WTC11 (cell line): ENCODE measurements at places on chromosomes 1 and 21.
A peak's percentile ranks its signal among the peaks of the same experiment; 100 is the strongest.

- DNase-seq = peak; percentile 68
Measured at GRCh38 chr1:232611834-232612233, 18.1 kb downstream of the SIPA1L2 start.

GRCh38 chr1:45470306-45470798 lies 20.6 kb downstream of the TESK2 start:
- no peak for DNase-seq

DNA sequence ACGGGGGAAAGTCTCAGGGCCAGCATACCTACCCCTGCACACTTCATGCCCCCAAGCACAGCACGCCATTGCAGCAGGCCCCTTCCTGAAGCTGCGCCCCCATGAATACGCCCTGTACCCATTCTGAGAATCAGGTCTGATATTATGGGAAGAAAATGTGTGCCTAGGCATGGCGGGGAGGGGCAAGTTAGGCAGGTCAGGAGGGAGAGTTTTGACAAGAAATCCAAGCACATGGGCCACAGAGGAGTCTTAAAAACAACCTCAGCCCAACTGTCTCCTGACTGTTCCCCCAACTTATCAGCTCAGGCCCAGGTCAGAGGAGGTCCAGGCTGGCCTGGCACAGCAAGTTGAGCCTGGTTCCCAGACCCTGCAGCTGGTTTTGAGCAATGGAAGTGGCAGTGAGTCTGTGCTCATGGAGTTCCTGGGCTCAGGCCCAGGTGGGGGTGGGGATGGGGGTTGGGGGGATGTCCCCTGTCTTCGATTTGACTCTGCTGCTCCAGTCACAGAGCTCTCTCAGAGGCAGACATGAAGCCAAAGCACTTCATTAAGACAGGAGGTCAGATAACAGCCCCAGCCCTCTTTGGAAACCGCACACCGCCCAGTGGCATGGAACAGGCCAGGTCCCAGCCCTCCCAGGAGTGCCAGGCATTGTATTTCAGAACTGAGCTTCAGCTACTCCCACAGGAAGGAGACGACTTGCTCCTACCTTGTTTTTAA lies 20.6 kb upstream of the BCAR3 start:
- DNase-seq = no peak

DNA sequence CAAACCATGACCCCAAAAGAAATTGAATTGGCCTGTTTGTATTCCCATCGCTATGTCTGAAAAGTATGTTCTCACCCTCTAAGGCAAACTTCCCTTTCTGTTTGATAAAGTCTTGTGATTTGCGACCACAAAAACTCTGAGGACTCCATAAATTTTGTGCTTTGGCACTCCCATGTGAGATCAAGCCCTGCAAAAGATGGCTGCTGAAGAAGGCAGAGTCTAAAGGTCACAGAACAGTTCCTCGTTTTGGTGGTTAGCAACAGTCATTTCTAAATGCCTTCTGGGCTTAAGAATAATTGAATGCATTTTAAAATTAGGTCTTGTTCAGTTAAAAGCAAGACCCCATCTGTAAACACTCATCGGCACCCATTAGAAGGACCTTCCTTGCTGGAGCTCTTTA lies 441.6 kb downstream of the OMA1 start:
- no peak for DNase-seq

DNA sequence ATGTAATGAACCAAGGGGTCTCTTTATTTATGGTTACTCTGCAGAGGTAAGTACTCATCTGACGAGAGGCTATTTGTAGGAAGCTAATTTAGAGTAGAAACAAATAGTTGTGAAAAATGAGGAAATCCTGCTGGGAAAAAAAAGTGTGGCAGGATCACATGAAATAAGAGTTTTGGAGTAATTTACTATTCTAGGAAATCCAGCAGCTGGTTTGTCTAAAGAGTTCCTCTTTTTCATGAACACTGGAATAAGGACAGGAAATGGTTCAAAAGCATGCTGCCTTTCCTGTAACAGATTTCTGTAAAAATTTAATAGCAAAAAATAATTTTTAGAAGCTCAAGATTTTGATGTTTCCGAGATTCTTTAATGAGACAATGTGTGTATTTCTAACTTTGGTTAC lies 177.3 kb downstream of the CHRM3 start:
- DNase-seq = no peak

DNA sequence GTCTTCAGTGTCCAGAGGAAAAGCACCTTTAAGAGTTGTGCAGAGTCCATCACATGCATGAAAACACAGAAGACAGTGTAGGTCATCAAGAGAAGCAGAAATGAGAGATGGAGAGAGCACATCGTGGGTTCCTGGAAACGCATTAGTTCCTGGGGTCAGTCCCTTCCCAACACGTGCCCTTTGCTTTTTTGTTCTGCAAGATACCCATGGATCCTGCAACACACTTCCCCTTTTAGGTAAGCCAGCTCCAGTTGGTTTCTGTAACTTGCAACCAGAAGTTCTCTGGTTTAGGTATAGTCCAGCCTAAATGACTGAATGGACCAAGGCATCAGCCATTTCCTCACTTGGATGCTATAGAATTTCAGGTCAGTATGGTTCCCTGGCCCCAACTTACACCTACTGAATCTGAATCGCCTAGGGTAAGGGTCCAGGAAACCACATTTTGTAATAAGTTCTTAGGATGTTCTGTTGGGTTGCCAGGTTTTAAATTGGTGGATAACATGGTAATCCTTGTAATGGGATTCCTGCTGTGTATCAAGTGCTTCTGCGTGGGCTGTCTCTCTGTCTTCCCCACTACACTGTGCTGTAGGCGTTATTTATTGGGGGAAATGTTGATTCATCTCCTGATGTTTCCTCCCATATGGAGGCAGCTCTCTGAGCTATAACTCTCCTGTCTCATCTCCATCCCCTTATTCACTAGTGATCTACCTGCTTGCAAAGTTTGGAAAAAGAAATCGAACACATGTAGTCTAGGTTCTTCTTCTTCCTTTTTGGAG lies 230.6 kb downstream of the TNR start:
- DNase-seq = no peak

DNA sequence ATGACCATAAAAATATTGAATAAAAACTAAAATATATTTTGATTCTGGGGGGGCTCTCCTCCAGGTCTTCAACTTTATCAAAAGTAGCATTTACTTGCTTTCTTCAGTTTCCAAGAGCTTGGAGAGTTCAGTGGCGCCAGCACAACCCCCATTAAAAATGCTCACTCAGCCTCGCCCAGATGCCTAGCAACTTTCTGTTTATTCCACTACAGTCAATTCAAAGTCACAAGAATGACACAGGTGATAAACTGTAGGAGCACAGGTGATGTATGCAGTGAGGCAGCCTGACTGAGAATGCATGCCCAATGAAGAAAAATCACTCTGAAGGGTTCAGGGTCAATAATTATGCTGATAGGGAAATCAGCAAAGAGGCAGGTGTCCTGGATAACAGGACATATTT lies 159.4 kb upstream of the ATP1B1 start:
- DNase-seq = no peak

GRCh38 chr1:153963850-153964331 lies 554 bp upstream of the SLC39A1 start:
- DNase-seq = peak; percentile 83

- DNase-seq = no peak
Measured at GRCh38 chr1:182395906-182396305, 4.3 kb upstream of the GLUL start.

- no peak for DNase-seq
Measured at GRCh38 chr1:166270476-166271150, 103.8 kb upstream of the FAM78B start.

DNA sequence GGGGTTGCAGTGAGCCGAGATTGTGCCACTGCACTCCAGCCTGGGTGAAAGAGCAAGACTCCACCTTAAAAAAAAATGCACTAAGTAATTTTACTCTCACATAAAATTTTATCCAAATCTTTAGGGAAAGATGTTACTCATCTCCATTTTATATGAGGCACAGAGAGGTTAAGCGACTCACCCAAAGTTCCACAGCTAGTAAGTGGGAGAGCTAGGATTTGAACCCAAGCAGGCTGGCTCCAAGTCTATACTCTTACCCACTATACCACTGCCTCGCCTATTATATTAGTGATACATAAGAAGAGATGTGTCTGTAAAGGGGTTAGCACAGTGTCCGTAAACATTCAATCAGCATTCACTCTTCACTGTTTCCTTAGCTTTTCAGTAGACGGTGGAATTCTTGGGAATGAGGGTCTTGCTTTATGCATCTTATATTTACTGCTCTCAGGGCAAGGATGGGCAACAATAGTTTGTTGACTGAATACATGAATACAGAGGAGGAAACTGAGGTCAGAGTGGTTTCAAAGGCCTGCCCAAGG lies 15.1 kb downstream of the LDLRAD2 start:
- DNase-seq = no peak

DNA sequence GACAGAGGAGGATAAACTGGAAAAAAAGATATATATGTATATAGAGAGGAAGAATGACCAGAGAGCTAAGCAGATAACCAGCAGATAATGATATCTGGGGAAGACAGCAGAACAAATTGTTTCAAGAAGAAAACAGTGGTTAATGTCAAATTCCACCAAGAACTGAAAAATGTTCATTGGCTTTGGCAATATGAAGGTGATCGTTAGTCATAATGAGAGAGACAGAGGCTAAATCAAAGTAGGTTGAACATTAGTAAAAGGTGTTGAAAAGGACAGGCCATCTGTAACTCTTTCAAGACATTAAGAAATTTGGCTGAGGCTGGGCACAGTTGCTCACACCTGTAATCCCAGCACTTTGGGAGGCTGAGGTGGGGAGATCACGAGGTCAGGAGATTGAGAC lies 25.3 kb upstream of the CR2 start:
- DNase-seq = no peak

- peak; percentile 97 for DNase-seq
Measured at GRCh38 chr1:26225033-26225831, 8.8 kb upstream of the CEP85 start.

DNA sequence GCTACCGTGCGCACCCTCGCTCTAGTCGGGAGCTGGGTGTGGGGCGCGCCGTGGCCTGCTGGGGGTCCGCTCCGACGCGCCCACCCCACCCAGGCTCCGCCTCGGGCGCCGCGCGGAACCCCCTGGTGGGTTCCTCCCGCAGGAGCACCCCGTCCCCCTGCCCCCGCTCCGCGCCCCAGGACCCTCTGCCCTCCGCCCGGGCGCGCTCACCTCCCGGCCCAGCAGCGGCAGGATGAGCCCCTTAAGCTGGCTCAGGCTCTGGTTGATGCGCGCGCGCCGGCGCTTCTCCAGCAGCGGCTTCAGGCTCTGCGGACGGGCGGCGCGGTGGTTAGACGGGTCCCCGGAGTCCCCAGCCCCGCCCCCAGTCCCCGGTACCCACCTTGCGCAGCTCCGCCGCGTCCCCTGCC lies 319 bp downstream of the HES2 start:
- DNase-seq = peak; percentile 70

GRCh38 chr1:16078925-16079656 lies 5.6 kb upstream of the FAM131C start:
- DNase-seq = peak; percentile 89

- DNase-seq = no peak
Measured at GRCh38 chr1:200262326-200262965, 147.4 kb downstream of the ZNF281 start.

- DNase-seq = no peak
Measured at GRCh38 chr1:154837034-154837671, 32.9 kb downstream of the KCNN3 start.

DNA sequence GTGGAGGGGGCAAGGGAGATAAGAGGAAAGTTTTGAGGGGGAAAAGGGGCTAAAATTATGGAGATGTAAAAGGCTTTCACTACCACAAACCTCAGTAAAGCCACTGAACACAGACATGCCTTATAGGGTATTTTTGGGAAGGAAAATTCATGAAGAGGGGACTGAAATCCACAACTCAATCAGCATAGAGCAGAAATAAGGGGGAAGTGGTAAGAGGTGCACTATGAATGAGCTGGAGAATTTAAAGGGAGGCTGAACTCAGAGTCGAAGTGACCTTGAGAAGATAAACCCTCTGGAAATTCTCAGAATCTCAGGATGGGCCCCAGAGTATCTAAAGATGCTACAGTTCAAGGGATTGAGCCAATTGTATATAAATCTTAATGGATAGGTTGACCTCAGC lies 15.3 kb downstream of the RHEX start:
- no peak for DNase-seq

DNA sequence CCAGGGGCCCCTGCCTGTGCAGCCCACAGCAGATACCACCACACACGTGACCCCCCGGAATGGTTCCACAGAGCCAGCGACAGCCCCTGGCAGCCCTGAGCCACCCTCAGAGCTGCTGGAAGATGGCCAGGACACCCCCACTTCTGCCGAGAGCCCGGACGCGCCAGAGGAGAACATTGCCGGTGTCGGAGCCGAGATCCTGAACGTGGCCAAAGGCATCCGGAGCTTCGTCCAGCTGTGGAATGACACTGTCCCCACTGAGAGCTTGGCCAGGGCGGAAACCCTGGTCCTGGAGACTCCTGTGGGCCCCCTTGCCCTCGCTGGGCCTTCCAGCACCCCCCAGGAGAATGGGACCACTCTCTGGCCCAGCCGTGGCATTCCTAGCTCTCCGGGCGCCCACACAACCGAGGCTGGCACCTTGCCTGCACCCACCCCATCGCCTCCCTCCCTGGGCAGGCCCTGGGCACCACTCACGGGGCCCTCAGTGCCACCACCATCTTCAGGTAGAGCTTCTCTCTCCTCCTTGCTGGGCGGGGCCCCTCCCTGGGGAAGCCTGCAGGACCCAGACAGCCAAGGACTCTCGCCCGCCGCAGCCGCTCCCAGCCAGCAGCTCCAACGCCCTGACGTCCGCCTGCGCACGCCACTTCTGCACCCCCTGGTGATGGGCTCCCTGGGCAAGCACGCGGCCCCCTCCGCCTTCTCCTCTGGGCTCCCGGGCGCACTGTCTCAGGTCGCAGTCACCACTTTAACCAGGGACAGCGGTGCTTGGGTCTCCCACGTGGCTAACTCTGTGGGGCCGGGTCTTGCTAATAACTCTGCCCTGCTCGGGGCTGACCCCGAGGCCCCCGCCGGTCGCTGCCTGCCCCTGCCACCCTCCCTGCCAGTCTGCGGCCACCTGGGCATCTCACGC lies 51.0 kb downstream of the COL18A1 start:
- no peak for DNase-seq

DNA sequence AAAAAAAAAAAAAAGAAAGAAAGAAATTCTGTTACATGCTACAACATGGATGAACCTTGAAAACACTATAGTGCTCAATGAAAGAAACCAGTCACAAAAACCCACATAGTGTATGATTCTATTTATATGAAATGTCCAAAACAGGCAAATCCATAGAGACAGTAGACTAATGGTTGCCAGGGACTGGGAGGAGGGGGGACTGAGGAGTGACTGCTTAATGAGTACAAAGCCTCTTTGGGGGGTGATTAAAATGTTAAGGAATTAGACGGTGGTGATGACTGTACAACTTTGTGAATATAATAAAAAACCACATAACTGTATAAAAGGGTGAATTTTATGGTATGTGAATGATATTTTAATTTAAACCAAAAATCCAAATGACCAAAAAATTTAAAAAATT lies 116.0 kb upstream of the GUCA2B start:
- no peak for DNase-seq

DNA sequence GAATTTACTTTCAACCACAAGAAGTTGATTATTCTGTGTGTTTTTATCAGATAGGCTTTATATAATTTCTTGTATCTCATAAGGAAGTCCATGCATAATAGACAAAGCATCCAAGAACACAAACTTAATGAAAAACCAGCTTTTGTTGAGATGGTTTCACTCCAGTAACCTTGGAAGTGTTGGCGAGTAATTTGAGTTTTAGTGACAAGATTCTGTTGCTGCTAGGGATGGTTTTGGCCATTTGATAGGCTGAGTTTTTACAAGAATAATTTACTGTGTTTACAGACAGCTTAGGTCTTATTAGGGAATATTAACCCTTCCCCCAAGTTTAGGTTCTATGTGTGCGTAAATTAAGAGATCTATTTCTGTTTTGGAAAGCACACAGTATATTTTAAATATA lies 513.6 kb downstream of the USP25 start:
- no peak for DNase-seq
